Stimulated activated CD8-positive, alpha-beta memory T cell treated with anti-CD3 and anti-CD28 coated beads, Interleukin-15, amount 100 ng/mL, for 1 hour (primary cell): ENCODE measurements at places on chromosomes 4 and X.

DNA sequence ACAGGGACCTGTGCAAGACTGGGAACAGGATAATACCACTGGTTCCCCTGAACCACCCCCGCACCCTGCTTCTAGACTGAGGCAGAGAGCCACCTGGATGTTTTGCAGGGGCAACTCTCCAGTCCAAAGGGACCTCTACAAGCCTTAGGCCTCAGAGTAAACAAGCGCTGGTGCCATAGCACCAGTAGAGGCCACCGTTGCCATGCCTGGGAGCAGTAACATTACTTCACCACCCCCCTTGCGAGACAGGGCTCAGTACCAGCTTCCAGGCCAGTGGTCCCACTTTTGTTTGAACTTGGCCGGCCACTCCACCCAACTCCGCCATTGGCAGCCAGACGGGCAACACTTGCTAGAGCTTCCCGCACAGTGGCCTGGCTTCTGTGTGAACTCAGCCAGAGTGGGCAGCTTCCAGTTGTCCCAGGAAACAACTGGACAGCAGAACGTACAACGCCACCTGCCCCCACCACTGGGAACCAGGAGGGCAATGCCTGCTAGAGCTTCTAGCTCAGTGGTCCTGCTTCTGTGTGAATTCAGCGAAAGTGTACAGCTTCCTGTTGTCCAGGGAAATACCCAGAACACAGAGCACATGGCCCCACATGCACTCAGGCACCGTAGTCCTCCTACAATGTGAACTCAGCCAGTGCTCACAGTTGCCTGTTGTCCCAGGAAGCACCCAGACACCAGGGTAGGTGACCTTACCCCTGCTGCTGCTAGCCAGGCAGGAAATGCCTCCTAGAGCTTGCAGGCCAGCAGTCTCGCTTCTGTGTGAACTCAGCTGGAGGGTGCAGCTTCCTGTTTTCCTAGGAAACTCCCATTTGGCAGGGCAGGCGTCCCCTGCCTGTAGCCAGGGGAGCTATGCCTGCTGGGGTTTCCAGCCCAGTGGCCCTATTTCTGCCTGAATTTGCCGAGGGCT lies 39.9 kb upstream of the PCDH19 start:
- no peak for DNase-seq

GRCh38 chr4:152211936-152212653 lies 323.8 kb downstream of the FBXW7 start:
- no peak for DNase-seq

- no peak for DNase-seq
Measured at GRCh38 chr4:88893961-88894360, 163.0 kb downstream of the FAM13A start.

DNA sequence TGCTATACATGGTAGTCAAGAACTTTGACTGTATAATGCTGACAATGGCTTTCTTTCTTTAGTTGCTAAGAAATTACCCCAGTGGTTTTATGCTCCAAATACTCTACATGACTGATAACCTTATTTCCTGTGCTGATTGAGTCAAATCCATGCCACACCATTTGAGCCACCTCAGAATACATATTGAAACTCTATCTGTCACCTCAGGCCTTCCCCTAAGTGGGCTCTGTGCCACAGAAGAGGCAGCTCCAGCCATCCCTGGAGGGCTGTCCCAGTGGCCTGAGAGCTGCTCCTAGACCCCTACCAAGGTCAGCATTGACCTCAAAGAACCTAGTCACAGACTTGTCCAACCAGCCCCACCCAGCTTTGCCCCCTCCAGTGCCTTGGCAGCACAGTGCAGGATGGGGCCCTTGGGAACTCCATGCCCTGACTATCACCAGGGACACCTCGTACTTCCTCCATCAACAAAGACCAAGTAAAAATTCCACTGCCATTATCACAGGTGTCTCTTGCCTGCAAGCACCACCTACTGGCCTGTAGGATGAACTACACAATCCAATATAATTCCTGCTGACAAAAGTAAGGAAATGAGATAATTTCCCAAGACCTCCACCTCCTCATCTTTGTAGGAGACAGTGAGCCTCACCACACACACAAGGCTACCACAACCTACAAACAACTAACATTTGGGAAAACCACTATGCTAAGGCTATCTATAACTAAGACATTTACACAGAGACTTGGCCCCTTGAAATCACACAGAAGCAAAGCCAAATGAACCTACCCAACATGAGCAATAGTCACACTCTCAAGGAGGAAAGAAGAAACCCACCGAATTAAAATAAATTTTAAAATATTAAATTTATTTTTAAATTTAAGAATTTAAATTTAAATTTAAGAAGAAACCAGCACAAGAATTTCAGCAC lies 239.9 kb downstream of the NKX6-1 start:
- DNase-seq: no peak

DNA sequence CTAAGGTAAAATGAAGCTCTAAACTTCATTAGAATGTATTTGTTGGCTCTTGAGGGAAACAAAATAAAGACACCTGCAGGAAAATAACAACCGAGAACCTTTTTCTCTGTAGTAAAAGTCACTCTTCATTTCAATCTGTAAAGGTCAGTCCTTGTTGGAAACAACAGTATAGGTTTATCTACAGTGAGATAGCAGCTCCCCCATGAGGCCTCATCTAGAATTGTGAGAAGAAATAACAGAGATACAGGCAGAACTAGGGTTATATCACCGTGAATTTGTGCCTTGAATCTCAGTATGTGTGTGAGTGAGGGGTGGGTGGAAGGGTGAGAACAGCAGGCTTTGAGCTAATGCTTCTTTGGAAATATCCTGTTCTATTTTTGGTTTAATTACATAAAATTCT lies 107.8 kb upstream of the FMR1 start:
- DNase-seq: no peak

GRCh38 chr4:42391981-42392380 lies 5.3 kb upstream of the SHISA3 start:
- DNase-seq: no peak

- DNase-seq: no peak
Measured at GRCh38 chr4:102730968-102731533, 29.7 kb downstream of the MANBA start.

GRCh38 chr4:96146686-96147085 lies 306.8 kb downstream of the PDHA2 start:
- no peak for DNase-seq

DNA sequence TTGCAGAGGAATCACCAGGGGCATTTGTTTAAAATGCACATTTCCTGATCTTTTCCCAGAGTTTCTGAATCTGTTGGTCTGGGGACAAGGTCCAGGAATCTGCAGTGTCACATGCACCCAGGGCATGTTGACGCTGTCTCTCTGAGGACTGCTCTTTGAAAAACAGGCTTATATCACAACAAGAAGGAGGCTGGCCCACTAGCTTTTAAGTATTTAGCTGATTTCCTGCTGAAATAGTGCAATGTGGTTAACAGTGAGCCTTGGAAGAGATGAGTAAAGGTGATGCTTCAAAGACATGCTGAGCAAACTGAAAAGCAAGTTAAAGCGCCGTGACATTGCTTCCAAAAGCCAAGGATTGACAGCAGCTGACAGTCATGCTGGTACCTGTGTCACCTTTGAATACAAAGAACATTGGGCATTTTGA lies 18.6 kb upstream of the SEPSECS start:
- DNase-seq: no peak

- DNase-seq: no peak
Measured at GRCh38 chr4:3243136-3243780, 5.7 kb upstream of the MSANTD1 start.

- no peak for DNase-seq
Measured at GRCh38 chrX:154059231-154059630, 38.3 kb downstream of the MECP2 start.

DNA sequence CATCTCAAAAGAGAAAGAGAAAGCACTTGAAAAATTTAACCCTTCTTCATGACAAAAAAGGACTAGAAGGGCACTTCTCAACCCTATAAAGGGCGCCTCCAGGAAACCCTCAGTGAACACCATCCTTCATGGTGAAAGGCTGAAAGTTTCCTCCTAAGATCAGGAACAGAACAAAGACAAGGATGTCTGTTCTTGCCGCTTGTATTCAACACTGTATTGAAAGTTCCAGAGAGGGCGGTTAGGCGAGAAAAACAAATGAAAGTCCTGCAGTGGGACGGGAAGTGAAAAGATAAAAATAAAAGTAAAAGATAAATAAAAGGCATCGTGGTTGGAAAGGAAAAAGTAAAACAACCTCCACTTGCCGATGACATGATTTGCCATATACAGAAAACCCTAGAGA lies 50.9 kb downstream of the RNF212 start:
- DNase-seq: no peak

GRCh38 chr4:19520939-19521520 lies 730.7 kb upstream of the SLIT2 start:
- DNase-seq: no peak

DNA sequence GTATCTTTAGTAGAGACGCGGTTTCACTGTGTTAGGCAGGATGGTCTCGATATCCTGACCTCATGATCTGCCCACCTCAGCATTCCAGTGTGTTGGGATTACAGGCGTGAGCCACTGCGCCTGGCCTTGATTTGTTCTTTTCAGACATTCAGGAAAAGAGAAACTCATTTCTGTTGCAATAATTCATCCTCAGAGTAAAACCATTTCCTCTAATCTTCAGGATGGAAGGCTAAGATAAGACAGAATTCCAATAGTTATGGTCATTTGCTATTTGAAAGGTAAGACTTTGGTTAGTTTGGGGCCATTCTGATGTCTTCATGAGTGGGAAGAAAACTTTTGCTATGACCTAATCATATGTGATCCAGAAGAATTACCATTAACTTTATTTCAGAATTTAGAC lies 83.0 kb downstream of the LRP2BP start:
- DNase-seq: no peak

GRCh38 chr4:155543126-155543765 lies 123.4 kb upstream of the GUCY1A1 start:
- no peak for DNase-seq

DNA sequence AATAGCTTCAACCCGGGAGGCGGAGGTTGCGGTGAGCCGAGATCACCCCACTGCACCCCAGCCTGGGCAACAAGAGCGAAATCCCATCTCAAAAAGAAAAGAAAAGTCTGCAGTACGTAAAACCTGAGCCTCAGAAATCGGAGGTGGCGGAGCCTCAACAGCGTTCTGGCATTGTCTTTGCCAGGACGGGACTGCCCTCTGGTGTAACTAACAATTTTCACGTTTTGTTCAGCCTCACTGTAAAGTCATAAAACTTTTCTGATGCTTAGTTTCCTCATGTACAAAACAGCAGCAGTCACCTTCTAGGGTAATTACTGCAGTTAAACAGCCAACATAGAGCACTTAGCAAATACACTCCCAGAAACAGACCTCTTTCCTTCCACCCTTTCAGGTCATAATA lies 121.7 kb downstream of the RBM47 start:
- no peak for DNase-seq

DNA sequence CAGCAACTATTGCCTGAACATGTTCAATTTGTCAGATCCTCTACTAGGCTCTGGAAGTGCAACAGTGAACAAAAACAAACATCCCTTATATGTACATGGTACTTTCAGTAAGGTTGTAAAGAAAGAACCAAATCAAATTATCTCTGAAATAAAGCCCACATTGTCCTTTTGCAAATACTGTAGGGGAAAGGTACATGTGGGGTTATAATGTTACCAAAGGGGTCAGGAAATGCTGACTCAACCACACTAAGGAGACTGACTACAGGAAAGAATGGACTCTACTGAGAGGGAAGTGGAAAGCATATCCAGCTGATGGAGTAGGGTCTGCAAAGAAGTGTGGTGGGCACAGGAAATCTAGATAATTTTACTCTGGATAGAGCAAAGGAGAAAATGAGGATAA lies 61.5 kb downstream of the PCDH18 start:
- DNase-seq: no peak

GRCh38 chr4:163495900-163496299 lies 1.4 kb downstream of the TMA16 start:
- no peak for DNase-seq

- no peak for DNase-seq
Measured at GRCh38 chr4:135497563-135498152, 1296.1 kb upstream of the PABPC4L start.

- no peak for DNase-seq
Measured at GRCh38 chrX:25241461-25241860, 225.7 kb upstream of the ARX start.

- no peak for DNase-seq
Measured at GRCh38 chr4:13541720-13542576, 2.4 kb downstream of the NKX3-2 start.
